GM13976 (cell line): ENCODE measurements at places on chromosomes 7 and 10.

- DNase-seq: no peak
These were observed 339.2 kb upstream of the PODXL start for GRCh38 chr7:131895541-131896164.

DNA sequence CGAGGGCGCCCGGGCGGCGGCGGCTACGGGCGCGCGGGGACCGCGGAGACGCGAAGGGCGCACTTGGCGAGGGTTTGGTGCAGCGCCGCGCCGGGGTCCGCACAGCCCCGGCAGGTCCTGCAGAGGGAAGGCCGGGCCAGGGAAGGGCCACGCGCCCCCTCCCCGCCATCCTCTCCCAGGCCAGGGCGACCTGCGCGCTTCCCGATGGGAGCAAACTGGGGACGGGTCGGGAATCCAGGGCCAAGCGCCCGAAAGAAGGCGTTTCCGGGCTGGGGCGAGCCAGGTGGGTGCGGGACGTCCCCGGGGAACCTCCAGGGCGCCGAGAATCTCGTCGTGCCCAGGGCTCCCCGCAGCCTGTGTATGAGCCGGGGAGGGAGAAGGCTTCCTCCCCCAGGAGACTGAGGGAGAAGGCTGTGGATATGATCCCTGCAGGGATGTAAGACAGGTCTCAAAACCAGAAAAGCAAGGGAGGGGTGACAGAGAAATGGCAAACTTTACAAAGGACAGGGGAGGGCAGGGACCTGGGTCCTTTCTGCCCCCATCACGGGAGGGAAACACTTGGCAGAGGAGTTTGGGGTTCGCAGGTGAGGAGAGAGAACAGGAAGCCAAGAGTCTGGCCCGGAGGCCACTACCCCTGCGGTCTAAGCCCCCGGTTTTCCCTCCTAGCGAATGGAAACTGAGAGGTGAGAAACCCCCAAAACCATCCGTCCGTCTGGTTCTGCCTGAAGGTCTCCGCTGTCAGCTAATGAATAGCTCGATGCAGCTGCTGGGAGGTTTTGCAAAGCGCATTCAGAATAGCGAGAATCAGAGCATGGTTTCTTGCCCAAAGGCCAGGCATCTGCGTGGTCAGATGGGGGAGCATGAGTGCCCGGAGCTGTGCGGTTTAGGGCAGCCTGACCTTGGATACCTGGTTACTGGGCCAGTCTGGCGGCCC is 674 bp downstream of the AMZ1 start:
- peak; percentile 80 for DNase-seq

- no peak for DNase-seq
These were observed 26.1 kb upstream of the GPAM start for GRCh38 chr10:112209684-112210131.

DNA sequence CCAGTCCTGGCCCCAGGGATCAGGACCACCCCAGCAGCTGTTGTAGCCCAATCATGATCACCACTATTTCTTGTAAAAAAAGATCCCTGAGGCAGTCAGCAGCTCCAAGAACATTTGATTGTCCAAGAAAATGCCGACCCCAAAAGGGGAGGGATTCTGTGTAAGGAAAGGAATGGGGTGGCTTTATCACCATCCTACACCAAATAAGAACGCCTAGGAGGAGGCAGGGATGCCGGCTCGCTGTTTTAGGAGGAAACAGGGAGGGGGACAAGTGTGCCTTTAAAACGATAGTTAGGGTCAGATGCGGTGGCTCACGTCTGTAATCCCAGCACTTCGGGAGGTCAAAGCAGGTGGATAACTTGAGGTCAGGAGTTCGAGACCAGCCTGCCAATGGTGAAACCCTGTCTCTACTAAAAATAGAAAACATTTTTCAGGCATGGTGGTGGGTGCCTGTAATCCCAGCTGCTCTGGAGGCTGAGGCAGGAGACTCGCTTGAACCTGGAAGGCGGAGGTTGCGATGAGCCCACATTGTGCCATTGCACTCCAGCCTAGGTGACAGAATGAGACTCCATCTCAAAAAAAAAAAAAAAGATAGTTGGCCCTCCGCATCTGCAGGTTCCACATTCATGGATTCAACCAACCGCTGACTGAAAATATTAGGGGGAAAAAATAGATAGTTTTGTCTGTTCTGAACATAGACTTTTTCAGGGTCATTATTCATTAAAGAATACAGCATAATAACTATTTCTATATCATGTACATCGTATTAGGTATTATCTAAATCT is 63.6 kb downstream of the PDIA4 start:
- no peak for DNase-seq
